ENCODE measurements at places on chromosomes 6 and 20.

- peak; percentile 61 for DNase-seq
These were observed at the start of gene KCNB1 for GRCh38 chr20:49482621-49483017. Gene KCNB1, minus strand, starts transcription at chr20:49482668. Its CDS starts 188 bp downstream, at chr20:49482480.

- no peak for DNase-seq
These were observed 2.5 kb downstream of the CALHM4 start for GRCh38 chr6:116556065-116556464.

- DNase-seq: no peak
These were observed 121.3 kb upstream of the PHACTR1 start for GRCh38 chr6:12595161-12595811.

DNA sequence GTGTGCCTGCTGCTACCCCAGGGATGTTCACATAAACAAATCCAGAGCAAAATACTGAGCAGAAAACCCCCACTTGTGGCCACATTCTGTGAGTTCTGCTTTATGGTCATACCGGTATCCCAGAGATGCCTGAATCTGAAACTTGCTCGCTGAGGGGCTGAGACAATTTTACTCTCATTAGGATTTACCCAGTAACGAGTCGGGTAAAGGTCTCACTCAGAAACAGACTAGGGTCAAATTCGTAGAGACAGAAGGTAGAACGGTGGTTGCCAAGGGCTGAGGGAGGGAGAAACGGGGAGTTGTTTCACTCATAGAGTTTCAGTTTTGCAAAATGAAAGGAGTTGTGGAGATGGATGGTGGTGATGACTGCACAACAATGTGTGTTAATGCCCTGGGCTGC lies 45.4 kb upstream of the NKX2-2 start:
- peak; percentile 77 for DNase-seq
